ENCODE measurements at places on chromosomes 11 and 22.

DNA sequence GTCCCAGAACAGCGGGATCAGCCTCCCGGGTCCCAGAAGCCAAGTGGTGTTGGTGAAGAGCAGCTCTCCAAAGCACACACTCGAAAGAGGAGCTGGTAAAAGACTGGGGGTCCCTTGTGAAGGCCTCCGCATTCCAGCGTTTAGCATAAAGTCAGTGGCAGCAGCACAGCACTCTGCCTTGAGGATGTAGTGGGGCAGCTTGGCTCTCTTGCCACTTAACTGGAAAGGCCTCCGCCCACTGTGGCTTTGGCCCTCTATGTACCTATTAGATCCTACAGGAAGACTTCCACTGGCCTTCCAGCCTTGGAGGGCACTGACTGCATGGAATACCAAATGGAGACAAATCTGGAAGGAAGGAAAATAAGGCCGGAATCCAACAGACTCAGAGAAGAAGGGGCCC, 1455.3 kb downstream of the BRD1 start:
- no peak for DNase-seq

DNA sequence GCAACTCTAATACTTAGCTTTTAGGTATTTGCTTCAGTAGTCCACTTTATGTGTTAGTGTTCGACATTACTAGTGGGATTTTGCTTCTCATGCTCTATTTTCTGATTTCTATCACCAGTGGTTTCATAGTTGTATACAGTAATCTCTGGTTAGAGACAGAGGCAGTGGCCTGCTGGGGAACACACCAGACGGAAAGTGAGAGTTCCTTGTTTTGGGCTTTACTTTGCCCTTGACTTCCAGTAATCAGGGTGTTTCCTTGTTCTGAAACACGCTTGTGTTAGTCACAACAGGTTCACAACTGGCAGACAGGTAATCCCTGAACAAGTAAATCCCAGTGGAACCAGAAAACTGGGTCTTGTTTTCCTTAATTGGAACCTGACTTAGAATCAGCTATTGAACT, 56.0 kb downstream of the PACS1 start:
- no peak for DNase-seq

- DNase-seq: no peak
Observed at GRCh38 chr11:91513734-91514133, 710.9 kb upstream of the FAT3 start.

DNA sequence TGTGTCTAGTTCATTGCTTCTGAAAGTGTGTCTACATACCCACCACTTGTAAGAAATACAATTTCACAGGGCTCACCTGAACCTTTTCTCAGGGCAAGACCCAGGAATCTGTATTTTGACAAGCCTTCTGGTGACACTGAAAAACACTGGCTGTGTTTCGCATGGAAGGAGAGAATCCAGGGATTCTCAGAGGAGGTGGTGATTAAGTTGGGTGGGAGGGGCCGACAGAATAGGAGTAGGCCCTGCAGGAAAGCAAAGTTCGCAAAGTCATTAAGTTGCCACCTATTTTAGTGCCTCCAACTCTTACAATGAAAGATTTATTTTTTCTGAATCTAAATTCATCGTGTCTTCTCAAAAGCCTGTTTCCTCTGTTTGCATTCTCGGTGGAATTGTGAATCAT, 186.8 kb downstream of the FAT3 start:
- DNase-seq: no peak

- DNase-seq: no peak
Observed at GRCh38 chr11:900545-900944, 10.1 kb downstream of the CHID1 start.

DNA sequence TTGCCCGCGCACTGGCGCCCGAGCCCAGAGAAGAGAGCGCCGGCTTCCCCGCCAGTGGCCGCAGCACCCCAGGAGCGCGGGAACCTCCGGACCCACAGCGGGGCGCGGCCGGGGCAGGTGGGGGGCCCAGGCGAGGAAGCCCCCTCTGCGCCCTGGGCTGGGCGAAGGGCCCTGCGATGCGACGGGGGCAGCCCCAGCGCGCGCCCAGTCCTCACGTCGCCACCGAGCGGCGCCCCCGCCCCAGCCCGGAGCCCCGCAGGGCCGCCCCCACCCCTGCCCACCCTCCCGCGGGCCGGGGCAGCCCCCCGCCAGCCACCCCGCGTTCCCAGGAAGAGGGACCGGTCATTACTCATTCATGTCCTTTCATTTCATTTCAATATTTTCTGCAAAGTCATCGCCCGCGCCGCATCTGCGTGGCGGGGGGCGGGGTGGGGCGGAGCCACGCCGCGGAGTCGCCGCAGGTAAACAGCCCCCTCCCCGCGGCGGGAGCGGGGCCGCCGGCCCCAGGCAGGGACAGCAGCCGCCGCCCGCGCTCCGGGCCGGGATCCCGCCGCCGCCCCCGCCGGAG, 673 bp upstream of the PANX2 start:
- DNase-seq: peak; percentile 9

- no peak for DNase-seq
Observed at GRCh38 chr22:21734540-21735199, 924 bp downstream of the YPEL1 start.

- DNase-seq: peak; percentile 98
Observed at GRCh38 chr11:66958232-66958955, at the start of gene PC. PC (minus strand) TSS chr11:66958383; CDS start chr11:66872159, 86,224 bp downstream.

DNA sequence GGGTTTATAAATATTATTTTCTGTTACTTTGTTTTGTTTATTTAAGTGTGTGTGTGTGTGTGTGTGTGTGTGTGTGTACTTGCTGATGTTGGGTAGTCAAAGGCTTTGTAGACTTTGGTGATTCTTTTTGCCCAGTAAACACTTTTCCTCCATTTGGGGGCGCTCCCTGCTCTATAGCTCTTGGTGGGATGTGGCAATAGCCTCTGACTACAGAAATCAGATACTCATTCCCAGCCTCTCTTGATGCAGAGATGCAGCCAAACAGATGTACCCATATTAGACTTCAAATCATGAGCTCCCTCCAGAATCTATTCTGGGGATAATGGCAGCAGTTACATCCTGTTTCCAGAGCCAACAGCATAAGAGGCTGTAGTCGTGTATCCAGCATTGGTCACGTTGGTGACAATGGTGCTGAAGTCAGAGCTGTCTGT, 33.4 kb upstream of the APOL5 start:
- no peak for DNase-seq

DNA sequence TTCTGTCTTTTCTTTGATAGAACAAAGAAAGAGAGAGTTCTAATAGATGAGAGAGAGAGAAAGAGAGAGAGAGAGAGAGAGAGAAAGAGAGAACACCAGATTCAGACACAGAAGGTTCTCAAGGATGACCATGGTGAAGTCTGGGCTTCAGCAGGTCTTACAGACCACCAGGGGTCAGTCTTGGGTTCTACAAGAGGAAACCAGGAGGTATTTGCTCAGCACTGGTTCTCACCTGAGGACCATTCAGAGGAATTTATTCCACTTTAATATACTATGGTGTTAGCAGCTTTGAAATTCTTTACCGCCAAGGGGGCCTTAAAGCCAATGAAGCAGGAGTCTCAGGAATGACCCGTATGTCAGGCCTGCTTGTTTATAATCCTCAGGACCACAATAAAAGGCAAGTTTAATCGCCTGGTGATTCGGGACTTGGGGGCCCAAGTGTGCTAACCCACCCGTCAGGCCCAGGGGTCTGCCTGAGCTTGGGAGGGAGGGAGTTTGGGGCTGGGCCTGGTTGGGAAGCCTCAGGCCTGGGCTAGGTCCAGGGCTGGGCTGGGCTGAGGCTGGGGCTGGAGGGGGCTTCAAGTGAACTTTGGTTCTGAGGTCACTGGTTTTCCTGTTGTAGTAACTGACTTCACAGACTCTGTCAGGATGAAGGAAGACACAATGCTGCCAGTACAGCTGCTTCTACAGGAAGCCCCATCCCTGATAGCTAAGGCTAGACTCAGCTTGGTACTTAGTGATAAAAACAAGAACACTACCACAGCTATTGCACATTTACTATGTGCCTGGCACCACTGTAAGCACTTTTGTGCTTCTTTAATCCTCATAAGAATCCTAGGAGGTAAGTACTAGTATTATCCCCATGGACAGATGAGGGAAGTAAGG, 179.2 kb upstream of the ZBED5 start:
- DNase-seq: peak; percentile 53

GRCh38 chr11:69765498-69765995, 9.6 kb downstream of the FGF4 start:
- no peak for DNase-seq

DNA sequence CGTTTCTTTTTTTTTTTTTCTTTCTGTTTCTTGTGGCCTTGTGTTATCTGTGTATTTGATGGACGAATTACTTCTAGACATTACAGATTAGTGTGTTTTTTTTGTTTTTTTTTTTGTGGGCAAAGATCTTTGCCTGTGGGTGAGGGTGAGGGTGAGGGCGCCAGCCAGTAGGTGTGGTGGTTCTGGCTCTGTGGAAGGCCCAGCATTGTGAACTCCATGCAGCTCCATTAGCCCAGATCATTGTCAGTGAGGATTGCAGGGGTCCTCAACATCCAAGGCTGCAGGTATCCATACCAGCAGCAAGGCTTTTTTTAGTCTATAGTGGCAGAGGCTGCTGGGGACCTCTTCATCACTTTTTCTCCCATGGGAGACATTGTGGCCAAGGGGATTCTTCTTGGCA, 13.7 kb downstream of the BIRC2 start:
- no peak for DNase-seq

DNA sequence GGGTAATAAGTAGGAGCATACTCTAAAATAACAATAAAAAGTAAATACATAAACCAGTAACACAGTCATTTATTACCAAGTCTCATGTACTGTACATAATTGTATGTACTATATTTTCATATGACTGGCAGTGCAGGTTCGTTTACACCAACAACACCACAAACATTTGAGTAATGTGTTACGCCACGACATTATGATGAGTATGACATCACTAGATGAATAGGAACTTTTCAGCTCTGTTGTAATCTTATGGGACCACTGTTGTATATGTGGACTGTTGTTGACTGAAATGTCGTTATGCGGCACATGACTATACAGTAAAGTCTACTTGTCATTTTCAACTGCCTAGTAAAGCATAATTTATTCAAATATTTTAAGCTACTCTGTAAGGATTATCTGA, 18.6 kb downstream of the KIF18A start:
- peak; percentile 6 for DNase-seq

DNA sequence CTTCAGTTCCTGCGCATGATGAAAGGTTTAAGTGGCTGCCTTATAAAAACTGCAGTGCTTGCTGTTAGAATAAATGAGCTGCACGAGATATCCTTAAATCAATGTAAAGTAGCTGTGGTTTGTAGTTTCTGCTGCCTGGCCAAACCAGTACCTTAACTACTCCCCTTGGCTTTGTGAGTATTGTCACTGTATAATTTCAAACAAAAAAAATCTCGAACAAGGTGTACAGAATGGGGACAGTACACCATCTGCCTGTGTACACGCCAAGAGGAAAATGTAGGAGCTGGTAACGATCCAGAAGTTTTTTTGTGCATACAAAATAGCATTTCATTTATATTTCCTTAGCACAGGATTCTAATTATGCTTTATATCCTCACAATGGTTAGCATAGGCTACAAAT, 20.6 kb upstream of the NDUFC2 start:
- DNase-seq: no peak

DNA sequence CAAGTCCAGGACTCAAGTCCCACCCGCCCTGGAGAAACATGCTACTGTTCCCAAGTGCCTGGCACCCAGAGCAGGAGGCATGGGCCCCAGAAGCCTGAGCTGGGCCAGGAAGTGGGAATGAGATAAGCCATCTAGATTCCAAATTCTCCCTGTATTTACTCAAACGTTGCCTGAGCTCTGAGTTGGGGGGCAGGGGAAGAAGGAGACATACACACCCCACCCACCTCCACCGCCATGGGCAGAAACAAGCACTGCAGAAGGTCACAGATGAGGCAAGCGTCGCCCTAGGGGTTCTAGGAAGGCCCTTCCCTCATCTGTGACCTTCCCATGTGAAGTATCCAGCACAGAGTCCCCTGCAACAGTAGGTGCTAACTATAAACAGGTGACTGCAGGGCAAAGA, 54.0 kb downstream of the PLEKHA7 start:
- peak; percentile 16 for DNase-seq

- no peak for DNase-seq
Observed at GRCh38 chr11:119791701-119792151, 62.7 kb upstream of the NECTIN1 start.

DNA sequence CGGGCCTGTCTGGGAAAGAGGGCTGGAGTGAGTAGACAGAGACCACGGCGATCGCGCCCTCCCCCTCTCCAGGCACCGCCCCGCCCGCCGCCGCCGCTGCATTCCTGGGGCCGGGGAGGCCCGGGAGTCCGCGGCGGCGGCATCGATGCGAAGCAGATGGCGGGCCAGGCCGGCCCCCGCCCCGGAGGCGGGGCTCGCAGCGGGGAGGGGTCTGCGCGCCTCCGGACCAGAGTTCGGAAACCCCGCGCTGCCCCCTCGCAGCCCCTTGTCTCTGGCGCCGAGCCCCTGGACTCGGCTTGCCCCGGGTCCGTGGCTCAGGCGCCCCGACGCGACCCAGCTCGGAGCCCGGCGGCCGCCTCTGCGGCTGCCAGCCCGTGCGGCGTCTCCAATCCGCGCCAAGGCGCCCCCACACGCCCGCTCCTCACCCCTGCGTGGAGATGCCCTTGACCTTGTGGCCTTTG, 1.3 kb downstream of the SCARF2 start:
- no peak for DNase-seq

DNA sequence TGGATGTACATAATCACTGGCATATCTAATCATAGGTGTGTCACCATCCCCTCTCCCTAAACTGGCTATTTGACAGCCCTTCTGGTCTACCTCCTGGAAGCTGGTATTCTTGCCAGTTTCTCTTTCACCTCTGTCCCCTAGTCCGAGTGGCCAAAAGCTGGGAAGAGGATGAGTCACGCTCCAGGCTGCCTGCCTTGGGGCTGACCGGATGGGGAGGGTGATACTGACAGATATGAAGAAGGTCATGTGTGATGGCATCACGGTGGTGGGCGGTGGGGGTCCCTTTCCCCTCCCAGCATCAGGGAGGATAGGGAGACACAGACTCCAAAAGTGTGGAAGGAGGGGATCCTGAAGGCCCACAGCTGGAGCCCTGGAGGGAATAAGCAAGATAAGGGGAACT, 4.8 kb downstream of the OAF start:
- DNase-seq: peak; percentile 55

- DNase-seq: no peak
Observed at GRCh38 chr22:44045145-44045544, 21.0 kb downstream of the PARVB start.
